Kidney epithelial cell (primary cell): ENCODE measurements at places on chromosomes 5 and 9.

DNA sequence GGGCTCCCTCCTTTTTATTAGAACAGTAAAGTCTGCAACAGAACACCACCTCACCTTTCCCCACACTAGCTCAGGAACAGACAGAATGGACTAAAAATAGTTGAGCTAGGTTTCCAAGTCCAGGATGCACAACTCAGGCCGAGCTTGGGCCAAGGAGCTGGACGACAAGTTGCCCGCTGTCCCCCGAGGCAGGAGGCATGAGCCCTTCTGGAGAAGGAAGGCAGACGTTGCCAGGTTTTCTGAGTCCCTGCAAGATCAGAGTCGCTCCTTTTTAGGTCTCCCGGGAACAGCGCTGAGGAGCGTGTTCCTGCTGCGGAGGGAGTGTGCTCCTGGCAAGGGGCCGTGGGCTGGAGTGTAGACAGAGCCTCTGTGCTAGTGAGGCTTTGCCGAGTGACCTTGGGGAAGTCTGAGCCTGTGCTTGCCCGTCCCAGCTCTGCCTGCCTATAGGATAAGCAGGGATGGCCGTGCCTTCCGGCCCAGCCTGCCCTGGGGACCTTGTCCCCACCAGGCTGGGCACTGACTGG is 121.6 kb downstream of the WNK2 start:
- no peak for DNase-seq

- no peak for DNase-seq
Observed at GRCh38 chr5:114387433-114387832, 25.6 kb downstream of the KCNN2 start.

GRCh38 chr5:65307931-65308330 is 173.8 kb downstream of the ADAMTS6 start:
- DNase-seq = no peak

DNA sequence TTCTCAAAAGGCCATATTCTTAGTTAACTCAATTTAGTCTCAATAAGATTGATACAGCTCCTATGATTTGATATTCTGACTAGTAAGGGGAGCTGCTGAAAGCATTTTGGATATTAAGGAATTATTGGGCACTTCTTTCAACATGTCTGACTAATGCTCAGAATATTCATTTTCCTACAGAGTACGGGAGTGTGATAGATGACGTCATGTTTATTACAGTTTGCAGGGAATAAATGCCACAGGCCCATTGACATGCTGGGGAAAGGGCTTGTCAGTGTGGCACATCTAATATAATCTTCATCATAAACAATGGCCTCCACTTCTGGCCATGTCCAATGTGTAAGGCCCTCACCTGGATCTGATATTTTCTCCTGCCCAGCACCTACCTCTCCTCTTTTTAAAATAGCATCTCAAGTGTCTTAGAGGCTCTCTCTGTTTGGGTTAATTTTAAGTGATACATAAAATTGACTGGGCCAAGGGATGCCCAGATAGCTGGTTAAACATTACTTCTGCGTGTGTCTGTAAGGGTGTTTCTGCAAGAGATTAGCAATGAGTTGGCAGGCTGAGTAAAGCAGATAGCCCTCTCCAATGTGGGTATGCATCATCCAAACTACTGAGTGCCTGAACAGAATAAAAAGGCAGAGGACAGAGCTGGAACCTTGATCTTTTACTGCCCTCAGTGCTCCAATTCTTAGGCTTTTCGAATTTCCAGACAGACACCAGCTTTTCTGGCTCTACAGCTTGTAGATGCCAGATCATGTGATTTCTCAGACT is 99.3 kb downstream of the SLC24A2 start:
- no peak for DNase-seq

GRCh38 chr5:42057254-42057690 is 132.2 kb downstream of the FBXO4 start:
- DNase-seq = peak; percentile 5

DNA sequence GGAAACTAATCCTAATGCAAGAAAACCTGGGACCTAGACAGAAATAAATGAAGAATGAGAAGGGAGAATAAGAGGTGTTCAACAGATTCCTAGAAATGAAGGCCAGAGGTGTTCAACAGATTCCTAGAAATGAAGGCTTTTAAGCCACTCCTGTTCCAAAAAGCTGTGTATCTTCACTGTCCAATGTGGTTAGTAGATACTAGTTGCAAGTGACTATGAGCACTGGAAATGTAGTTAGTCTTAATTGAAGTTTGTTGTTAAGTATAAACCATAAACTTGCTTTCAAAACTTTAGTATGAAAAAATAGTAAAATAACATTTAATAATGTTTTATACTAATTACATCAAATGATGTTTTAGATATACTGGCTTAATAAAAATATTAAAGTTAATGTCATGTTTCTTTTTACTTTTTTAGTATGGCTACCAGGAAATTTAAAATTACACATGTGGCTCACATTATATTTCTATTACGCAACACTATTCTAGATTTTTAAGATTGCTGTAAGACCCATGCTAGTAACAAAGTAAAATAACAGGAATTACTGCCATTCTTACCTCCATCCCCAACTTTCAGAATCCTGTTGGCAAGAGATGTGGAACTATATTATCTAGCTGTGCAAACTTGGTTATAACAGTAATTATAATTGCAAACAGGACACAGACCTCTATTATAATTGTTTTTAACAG is 57.5 kb downstream of the RICTOR start:
- no peak for DNase-seq

GRCh38 chr9:124749781-124750180 is 21.3 kb downstream of the NR6A1 start:
- DNase-seq = no peak

GRCh38 chr5:148512498-148512897 is 128.7 kb downstream of the FBXO38 start:
- DNase-seq = no peak

- no peak for DNase-seq
Observed at GRCh38 chr5:154784856-154785255, 29.7 kb downstream of the LARP1 start.

- DNase-seq = peak; percentile 70
Observed at GRCh38 chr5:72597456-72597948, 90.3 kb upstream of the ZNF366 start.

GRCh38 chr5:138271281-138271680 is 3.1 kb downstream of the GFRA3 start:
- DNase-seq = no peak

DNA sequence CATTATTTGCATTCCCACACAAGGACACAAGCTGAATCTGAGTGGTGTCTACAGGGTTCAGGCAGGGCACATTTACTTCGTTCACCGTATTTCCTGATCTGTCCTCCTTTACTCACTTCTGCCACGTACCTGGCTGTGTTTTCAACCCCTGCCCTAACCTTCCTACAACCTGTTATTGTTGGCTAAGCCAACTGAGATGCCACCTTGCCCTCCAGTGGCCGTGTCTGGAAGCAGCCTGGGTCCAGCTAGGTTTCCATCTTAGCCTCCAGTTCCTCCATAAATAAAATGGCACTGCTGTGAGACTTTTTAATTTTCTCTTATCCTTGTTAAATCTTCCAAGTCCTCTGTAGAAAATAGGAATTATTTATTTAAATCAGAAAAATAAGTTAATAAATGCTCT is 64.8 kb downstream of the ATP10B start:
- DNase-seq = no peak

DNA sequence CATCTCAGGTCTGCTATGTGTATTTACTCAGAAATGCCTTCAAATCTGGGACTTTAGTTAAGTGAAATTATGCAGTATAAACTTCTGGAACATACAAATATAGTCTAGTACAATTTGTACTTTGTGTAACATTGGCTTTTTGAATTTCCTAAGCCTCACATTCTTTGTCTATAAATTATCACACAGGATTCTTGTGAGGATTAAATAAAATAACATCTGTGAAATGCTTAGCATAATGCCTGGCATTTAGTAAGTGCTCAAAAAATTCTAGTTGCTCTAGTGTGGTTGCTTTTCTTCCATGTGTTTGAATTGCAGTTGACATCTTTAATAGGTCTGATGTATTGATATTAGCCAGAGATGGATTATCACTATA is 2.6 kb downstream of the HMMR start:
- no peak for DNase-seq

- no peak for DNase-seq
Observed at GRCh38 chr5:140134277-140134935, 8.7 kb downstream of the IGIP start.

DNA sequence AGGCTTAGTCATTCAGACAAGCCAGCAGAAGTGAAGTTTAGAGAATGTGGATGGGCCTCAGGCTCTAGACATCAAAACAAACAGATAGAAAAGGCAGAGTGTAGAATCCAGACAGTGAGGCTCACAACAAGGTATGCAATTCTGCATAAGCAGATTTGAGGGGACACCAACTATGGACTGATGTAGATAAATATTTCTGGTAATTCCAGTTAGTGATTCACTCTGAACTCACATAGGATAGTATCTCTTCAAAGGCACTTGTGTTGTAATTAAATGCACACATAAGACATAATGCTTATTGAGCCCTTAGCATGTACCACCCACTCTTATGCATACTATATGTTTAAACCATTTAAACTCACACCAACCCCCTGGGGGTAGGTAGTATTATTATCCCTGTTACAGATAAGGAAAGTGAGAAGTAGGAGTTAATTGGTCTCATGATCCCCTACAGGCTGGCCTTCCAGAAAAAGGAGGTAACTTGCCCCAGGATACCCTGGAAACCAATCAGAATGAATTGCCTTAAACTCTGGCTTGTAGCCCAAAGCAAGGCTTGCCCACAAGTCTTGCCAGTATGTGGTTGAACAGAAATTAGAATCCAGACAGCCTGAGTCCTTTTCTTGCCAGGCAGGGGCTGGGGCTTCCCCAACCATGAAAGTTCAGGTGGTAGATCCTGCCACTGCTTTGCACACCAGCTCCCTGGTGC is 39.5 kb upstream of the HSPB3 start:
- no peak for DNase-seq

GRCh38 chr9:114070188-114071103 is 7.7 kb downstream of the AMBP start:
- DNase-seq = no peak

GRCh38 chr5:176806137-176806536 is 4.2 kb upstream of the UNC5A start:
- DNase-seq = no peak

- no peak for DNase-seq
Observed at GRCh38 chr5:14416621-14417275, 164.8 kb upstream of the OTULINL start.

GRCh38 chr5:10631316-10631996 is 67.6 kb downstream of the ANKRD33B start:
- DNase-seq = no peak

- no peak for DNase-seq
Observed at GRCh38 chr9:70170151-70170790, 88.5 kb upstream of the SMC5 start.

DNA sequence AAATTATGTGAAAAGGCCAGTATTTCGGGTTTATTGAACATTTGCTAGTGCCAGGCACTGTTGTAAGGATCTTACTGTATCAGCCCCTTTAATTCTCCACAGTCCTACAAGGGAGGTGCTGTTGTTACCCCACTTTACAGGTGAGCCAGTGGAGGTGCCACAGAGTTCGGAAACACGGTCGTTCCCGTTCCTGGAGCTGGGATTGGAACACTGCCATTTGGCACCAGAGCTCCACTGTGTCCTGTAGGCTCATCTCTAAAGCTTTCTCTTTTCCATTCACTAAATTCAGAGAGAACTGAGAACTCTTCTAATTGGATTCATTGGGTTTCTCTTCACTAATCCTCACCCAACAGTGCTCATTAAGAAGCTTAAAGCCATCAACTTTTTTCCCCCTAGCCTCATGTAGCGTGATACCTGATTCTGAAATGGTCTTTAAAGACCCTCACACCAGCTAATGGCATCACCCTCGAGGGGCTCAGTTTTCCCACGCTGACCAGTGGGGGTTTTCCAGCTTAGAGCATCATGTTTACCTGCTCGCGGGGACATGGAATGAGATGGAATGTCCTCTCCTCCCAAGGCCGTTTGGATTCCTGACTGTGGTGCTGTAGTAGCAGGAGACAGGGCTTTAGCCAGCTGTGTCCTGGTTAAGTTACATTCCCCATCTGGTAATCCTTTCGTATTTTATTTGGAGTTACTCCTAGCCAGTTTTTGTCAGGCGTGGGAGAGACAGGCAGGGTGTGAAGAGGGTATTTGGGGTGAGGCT is 5.8 kb downstream of the ERGIC1 start:
- no peak for DNase-seq

DNA sequence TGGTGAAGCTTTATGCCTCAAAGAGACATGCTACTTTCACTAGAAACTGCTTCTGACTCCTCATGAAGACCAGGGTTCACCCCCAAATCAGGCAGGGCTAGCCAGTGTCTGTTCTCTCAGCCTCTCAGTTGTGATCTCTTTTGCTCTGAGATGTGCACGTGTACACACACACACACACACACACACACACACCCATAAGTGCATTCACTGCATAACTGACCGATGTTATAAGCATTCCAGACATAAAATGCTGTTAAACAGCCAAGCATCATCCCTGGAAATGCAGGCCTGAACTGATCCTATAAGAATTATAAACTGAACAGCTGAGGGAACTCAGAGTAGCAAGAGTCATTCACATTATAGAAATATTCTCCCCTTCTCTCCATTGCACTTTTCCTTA is 85.0 kb downstream of the FSTL4 start:
- DNase-seq = no peak

GRCh38 chr9:17813798-17814197 is 234.9 kb downstream of the SH3GL2 start:
- no peak for DNase-seq

DNA sequence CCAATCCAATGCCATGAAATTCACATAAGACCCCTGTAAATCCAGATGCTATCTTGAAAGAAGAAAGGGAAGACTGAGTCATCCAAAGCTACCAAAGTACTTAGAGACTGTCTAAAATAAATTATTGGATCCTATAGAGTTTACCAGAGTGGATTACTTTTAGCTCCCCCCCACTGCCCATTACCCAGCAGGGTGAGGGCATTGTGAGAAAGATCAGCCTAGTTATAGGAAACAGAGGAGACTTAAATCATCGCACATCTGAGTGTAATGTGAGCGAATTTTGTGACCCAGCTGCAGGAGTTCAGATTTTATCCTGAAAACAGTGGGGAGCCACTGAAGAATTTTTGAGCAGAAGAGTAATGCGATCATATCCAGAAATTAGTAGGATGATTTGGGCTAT is 1.6 kb upstream of the ENHO start:
- no peak for DNase-seq

DNA sequence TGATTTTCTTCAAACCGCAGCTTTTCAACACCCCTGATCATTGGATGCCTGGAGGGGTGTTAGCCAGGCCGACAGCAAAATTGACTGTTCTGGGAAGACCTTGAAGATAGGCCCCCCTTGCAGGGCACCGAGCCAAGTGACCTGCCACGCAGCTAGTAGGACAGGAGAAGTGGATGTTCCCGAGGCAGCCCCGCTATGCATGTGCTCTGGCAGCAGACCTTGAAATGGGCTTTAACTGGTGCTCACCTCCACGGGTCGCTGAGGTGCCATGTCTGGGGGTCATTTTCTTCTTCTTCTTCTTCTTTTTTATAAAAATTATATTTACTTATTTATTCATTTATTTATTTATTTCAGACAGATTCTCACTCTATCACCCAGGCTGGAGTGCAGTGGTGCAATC is 12.6 kb downstream of the FGF18 start:
- no peak for DNase-seq
